H7 (cell line): ENCODE measurements at places on chromosomes 3 and 15.

GRCh38 chr3:52860424-52860768 lies 25.6 kb upstream of the MUSTN1 start:
- no peak for DNase-seq

GRCh38 chr15:35724626-35725025 lies 178.7 kb upstream of the DPH6 start:
- no peak for DNase-seq

GRCh38 chr3:150887031-150887430 lies 18.2 kb downstream of the MINDY4B start:
- DNase-seq = no peak

GRCh38 chr3:64053581-64053980 lies 30.3 kb upstream of the PSMD6 start:
- DNase-seq = no peak

- DNase-seq = no peak
These were observed 74.8 kb downstream of the RPL39L start for GRCh38 chr3:187064210-187065115.

GRCh38 chr15:41727143-41727542 lies 47.1 kb upstream of the MAPKBP1 start:
- DNase-seq = no peak

DNA sequence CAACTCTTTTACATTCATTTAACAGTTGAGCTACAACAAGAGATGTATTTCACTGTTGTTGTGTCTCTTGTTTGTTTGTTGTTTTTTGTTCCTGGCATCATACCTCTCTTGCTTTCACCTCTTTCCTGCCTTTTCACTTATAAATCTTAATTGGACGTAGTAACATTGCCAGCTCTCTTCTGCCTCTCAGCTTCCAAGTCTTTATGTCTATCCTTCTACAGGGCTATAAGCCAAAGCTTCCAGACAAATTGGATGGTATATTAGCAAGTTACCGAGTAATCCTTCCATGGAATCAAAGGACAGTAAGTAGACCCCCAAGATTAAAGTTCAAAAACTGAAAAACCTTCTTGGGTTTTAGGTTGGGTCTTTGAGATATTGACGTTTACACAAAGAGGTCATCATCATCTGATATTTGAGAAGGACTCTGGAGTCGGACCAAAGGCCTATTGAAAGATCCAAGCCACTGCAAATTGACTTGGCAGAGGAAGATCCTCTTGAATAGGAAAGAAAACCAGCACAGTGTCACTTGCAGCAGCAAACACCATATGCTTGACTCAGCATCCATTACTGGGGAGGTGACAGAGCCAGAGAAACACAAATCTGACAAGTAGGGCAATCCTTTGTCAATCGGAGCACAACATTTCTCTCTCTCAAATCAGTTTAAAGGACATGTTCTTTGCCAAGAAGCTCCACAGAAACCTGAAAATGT lies 648.5 kb upstream of the NR2F2 start:
- no peak for DNase-seq
